ENCODE measurements at places on chromosomes 16 and 17. TPM values are rescaled to one million over a fixed set of nuclear protein-coding genes. Genes with fewer than 3 reads are reported as not detected.

- DNase-seq: no peak
Observed at GRCh38 chr17:53319947-53320346, 502.8 kb upstream of the KIF2B start.

DNA sequence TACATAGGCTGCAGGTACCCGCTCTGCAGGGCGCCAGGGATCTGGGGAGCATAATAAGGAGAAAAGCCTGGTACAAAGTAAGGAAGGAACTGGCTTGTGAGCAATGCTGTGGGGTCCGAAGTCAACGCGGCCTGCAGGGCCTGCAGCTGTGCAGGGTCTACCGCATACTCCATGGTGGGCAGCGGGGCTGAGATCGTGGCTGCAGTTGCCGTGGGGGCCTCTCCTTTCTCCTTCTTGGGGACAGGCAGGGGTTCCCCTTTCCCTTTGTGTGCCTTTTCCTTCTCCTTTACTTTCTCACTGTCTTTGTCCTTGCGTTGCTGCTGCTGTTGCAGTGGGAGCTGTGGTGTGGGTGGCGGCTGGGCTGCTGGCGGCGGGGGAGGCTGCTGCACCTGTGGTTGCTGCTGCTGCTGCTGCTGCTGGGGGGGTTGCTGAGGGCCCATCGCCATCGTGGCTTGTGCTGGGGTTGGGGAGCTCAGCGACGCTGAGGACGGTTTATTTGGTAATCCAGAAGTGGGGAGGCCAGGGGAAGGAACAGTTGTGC lies 259.6 kb downstream of the ZFHX3 start:
- DNase-seq: no peak

The KRTAP4-3 gene
- not detected for total RNA-seq

The GRAPL gene
- total RNA-seq: 2.8 TPM

DNA sequence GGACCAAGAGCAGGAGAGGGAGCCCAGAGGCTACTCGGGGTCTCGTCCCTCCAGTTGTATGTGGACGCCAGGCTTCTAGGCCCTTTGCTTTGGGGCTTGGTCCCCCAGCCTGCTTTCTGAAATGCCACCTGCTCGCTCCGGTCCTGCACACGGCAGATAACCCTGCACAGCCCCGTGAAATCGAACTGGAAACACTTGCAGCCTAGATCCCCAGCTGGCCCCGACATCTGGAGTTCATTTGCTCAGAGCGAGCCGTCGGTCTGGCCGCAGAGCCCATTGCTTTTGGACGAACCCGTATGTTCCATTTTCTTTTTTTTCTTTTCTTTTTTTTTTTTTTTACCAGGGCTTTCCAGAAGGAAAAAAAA lies 22.9 kb downstream of the C1QTNF1 start:
- peak; percentile 41 for DNase-seq

DNA sequence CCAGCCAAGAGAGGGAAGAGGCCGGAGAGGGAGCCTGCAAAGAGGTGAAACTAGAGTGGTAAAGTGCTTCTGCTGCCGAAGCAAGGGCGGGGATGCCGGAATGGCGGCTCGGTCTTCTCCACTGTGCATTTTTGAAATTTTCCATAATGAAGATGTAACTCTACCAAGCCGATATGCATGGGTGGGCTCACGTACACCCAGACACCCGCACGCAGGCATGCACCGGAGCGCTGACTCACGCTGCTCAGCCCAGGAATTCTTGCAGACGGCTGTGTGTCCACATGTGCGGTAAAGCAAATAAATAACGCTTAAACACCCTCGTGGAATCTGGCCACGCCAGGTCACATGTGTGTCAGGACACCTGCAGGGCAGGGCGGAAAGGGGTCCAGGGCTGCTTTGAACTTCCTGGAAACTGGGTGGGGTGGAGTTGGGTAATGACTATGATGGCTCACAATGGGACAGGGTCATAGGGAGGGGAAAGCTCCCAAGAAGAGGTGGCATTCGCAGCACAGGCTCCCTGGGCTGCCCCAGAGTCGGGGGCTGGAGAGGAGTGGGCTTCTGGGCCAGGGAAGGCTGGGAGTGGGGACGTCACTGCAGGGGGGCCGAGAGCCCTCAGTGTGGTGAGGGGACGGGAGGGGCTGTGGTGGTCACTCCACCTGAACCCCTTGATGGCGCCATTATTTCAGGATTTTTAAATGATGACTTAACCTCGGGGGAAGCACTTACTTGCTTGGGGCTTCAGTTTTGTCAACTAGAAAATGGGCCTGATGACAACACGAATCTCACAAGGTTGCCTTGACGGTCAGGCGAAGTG lies 265.5 kb downstream of the PARN start:
- no peak for DNase-seq

The TXNDC17 gene
- 50.5 TPM for total RNA-seq

DNA sequence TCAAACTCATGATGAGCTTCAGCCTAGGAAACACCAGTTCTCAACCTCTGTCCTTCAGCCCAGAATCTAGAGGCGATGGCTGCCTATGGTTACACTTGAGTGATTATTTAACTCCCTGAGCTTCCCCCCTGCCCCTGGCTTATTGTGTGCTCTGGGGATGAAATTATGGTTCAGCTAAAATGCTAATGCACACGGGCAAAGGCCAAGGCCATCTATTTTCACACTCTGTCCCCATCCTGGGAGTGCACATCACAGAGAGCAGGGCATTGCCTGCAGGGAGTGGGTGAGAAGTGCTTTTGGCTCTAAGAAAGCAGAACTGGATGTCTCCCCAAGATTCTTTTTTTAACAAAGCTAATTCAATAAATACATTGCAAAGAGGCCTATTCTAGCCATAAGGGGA lies 21.6 kb upstream of the CACNG5 start:
- no peak for DNase-seq

DNA sequence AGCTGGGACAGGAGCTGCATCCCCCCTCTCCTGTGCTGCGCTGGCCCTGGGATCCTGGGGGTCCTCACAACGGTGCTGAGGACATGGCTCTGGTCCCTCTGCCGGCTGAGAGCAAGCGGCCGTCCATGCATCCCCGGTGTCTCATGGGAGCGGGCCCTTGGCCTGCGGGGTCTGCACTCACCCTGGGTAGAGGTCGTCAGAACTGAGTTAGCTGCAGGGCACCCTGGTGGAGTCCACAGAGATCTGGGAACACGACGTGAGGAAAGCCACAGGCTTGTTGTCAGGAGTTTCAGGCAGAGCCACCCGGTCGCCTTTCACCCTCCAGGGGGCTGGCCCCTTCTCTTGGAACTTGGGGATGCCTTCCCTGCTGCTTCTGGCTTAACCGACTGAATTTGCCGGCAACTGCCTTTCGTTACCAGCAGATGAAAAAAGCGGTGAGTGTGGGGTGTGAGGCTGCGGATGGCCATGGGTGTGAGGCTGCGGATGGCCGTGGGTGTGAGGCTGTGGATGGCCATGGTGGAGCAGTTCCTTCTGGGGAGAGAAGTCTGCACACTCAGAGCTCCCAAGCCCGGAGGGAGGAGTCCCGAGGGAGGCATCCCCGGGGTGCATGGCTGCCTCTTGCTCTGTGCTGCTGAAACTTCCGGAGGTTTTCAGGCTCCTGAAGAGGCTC lies 81.7 kb downstream of the LMF1 start:
- peak; percentile 10 for DNase-seq

GRCh38 chr17:62565817-62566216 lies 61.7 kb upstream of the MRC2 start:
- DNase-seq: no peak

DNA sequence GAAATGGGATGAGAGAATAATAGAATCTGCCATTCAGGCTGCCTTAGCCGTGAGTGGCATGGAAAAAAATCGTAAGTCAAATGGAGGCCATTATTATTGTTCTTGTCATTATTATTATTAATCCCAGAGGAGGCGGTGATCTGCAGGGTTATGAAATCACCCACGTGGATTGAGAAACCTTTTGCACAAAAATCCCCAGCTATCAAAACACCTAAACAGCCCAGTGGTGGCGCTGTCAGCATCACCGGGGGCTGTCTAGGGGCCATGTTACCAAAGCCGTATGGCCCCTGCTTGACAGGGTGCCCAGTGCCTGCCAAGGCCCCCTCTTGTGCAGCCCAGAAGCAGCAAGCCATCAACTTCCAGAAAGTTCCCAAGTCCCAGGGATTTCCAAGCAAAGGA lies 25.2 kb downstream of the CNGB1 start:
- no peak for DNase-seq

- no peak for DNase-seq
Observed at GRCh38 chr16:76837872-76838271, 353.1 kb upstream of the MON1B start.

The PRMT7 gene
- total RNA-seq: 24.9 TPM

The CACNG5 gene
- not detected for total RNA-seq

GRCh38 chr16:88812513-88813268 lies 963 bp upstream of the APRT start:
- peak; percentile 77 for DNase-seq

The CCL3 gene
- total RNA-seq: 1.1 TPM

GRCh38 chr17:67105213-67105612 lies 60.9 kb downstream of the CACNG1 start:
- no peak for DNase-seq

- DNase-seq: peak; percentile 19
Observed at GRCh38 chr17:83196366-83196765, 117.0 kb downstream of the METRNL start.

The ARHGDIG gene
- total RNA-seq: 4.9 TPM

DNA sequence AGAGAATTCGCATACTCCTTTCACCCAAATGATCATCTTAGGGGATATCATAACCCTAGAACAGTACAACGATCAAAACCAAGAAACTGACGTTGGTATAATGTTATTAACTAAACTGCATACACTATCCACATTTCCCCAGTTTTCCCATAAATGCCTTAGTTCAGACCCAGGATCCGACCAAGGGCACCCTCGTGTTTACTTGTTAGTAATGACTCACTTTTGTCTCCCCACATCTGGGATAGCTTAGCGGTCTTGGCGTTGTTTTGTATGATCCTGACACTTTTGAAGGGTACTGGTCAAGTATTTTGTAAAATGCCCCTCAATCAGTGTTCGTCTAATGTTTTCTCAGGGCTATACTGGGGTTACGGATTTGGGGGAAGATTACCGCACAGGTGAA lies 8.0 kb downstream of the HS3ST3A1 start:
- DNase-seq: no peak

The NPW gene
- not detected for total RNA-seq

DNA sequence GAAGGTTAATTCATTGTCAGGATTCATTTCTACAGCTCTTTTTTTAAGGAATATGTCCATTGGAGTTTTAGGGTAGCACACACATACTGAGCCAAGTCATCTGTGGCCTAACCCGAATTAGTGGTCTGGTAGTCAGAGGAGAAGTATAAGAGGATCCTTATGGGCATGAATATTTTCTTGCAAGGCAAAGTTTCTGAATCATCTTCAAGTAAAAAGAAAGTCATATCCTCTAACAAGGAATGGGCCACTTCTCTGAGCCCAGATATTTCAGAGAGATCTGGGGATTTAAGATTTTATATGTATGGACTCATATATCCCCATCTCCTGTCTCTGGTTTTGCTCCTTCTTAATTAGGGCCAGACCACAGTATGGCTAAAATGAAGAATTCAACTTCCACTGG lies 99.2 kb upstream of the CDH8 start:
- no peak for DNase-seq
